ENCODE measurements at places on chromosomes 5 and 9. TPM values are rescaled to one million over a fixed set of nuclear protein-coding genes. Genes with fewer than 3 reads are reported as not detected.

The NIPSNAP3A gene
- total RNA-seq, result 45.6 TPM

The SNAPC4 gene
- 6.7 TPM for total RNA-seq

The SIT1 gene
- 0.62 TPM for total RNA-seq

The FSTL4 gene
- total RNA-seq, result 4.4 TPM

DNA sequence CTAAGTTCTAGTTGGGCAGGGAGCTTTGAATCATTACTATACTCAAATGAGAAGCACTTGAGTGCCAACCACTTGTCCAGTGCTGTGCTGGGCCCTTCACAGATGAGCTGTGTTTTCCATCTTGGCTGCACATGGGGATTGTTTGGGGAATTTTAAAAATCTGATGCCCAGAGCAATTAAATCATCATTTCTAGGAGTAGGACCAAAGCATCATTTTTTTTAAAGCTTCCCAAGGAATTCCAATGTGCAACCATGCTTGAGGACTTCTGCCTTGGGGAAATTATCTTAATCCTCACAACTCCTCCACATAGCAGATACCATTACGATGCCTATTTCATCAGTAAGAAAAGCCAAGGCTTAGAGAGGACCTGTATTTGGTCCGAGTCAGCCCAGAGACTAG is 131.4 kb downstream of the TMEM174 start:
- no peak for ATAC-seq

GRCh38 chr9:115883467-115884329 is 269.9 kb upstream of the PAPPA start:
- ATAC-seq, result peak; percentile 72

- no peak for ATAC-seq
These were observed 107.8 kb upstream of the NEK6 start for GRCh38 chr9:124149992-124150391.

DNA sequence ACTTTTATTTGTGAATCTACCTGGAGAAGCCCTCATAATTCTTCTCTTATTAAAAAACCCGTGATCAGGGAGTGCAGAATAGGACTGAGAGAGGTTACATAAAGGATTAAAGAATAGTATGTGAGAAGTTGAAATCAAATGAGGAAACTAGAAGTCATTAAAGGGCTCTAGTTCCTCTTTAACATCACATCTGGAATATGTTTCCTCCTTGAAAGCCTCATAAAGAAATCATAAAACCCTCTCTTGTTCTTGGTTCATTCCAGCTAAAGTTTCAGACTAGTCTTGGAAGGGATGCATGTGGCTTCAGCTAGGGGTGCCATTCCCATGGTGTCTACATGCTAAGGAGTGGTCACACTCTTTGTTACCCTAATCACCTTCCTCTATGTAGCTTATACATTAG is 5.7 kb upstream of the C5orf46 start:
- ATAC-seq, result no peak

GRCh38 chr5:51838459-51838858 is 455.2 kb downstream of the ISL1 start:
- no peak for ATAC-seq

- peak; percentile 69 for ATAC-seq
These were observed 35.3 kb downstream of the SNX24 start for GRCh38 chr5:122880749-122881148.

DNA sequence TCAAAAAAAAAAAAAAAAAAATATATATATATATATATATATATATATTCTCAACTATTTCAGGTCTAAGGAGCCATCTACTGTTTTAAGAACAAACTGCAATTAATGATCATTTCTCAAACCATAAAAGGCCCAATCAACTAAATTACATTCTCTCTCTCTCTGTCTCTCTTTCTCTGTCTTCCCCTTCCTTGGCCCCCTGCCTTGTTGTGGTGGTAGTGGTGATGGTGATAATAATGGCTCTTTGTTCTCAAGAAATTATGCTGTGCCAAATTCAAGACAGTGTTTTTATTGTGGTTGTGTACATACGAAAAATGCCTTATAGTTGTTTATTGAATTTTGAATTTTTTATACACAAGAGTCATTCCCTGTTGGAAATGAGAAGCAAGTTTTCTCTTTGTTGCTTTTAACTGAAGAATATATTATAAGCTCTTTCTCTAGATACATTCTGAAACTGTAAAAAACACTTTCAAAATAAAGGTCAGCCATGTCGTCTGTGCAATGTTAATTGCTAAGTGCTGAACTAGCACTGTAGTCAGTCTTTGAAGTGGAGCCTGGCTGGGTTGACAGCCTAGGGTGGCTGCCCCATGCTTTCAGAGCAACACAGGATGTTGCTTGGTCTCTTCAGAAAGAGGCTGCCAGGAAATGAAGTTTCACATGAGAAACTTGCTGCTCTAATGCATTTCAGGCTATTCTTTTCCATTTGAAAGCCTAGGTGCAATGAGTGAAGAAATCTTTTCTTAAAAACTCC is 96.0 kb downstream of the HINT1 start:
- ATAC-seq, result no peak

- ATAC-seq, result peak; percentile 91
These were observed 101.1 kb downstream of the RGS3 start for GRCh38 chr9:113564498-113565237.

- ATAC-seq, result no peak
These were observed 13.3 kb upstream of the RUSC2 start for GRCh38 chr9:35476596-35476995.

DNA sequence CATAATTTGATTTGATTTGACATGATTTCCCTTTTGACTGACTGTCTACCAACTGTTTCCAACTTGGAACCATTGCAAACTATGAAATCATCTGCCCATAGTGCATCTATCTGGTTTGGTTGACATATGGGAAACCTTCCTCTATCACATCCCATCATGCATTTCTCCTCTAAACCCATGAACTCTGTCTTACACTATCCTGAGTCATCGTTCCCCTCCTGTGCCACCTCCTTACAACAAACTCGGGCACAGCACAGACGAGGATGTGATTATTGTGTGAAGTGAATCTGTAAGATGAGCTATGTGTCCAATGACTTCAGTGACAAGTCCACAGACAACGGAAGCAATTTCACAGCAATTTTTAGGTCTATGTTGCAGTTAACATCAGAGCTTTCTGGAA is 126.1 kb downstream of the NPR3 start:
- no peak for ATAC-seq

DNA sequence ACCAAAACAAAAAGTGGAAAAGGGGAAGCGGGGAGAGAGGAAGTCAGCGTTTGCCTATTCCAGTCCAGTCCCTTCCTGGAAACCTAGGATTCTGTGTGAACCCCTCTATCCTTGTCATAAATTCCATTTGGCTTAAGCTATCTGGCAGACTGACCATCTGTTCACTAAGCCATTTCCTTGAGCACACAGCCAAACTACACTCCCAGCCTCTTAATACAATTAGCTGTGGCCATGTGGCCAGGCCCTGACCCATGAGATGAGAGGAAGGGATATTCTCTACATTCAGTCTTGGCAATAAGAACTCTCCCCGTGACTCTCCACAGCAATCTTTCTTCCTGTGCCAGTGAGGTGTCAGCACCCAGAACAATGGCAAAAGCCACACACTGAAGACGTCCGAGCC is 424.8 kb downstream of the TLE1 start:
- ATAC-seq, result peak; percentile 90

DNA sequence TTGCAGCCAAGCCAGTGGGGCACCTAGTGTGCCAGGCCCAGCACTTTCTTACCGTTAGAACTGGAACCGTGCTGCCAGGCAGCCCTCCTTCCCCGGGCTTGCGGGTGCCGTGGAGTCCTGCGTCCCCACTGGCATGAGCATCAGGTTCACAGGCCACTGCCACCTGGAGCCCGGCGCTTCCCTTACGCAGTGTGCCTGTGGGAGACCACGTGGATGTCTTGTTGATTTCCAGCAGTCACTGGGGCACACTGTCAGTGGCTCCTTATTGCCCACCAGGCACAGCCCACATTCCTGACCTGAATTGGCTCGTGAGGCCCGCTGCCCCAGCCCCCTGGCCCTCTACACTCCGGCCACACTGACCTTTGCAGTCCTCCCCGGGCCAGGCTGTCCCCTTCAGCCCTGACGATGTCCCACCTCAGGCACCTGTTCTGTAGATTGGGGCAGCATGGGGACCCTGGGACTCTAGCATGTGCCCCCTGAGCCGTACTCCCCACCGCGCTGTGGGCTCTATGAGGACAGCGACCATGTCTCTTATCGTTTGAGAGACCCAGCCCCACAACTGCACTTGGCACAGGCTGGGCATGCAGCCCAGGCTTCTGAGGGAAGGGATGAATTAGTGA is 10.4 kb upstream of the CEL start:
- no peak for ATAC-seq

GRCh38 chr9:79492092-79493009 is 79.4 kb upstream of the TLE4 start:
- ATAC-seq, result no peak
